ENCODE measurements at places on chromosomes 12 and 14. TPM values are rescaled to one million over a fixed set of nuclear protein-coding genes. Genes with fewer than 3 reads are reported as not detected.

AKAP5 gene
- 0.05 TPM for total RNA-seq

RAD9B gene
- 0.49 TPM for total RNA-seq

DEGS2 gene
- 3.4 TPM for total RNA-seq

PLBD1 gene
- 2.2 TPM for total RNA-seq

P2RX2 gene
- total RNA-seq, result not detected
